ENCODE measurements at places on chromosomes 4 and X. TPM values are rescaled to one million over a fixed set of nuclear protein-coding genes. Genes with fewer than 3 reads are reported as not detected.

GRCh38 chr4:26942871-26943270, 82.2 kb downstream of the STIM2 start:
- no peak for DNase-seq

GRCh38 chrX:54237014-54237413, 54.0 kb upstream of the FAM120C start:
- no peak for DNase-seq

DNA sequence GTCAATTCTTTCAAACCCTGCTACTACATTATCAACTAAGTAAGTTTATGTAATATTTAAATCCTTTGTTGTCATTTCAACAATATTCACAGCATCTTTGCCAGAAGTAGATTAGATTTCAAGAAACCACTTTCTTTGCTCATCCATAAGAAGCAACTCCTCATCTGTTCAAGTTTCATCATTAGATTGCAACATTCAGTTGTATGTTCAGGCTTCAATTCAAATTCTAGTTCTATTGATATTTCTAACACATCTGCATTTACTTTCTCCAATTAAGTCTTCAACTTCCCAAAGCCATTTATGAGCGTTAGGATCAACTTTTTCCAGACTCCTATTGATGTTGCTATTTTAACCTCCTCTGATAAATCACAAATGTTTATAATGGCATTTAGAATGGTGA, 66.1 kb downstream of the BMP3 start:
- DNase-seq, result no peak

Gene NHSL2
- polyA plus RNA-seq, result 0.86 TPM
